H9 (cell line): ENCODE measurements at places on chromosomes 3 and 15. TPM values are rescaled to one million over a fixed set of nuclear protein-coding genes. Genes with fewer than 3 reads are reported as not detected.

NLGN1 gene
- 5.2 and 5.5 TPM in 2 replicates for total RNA-seq

FBLN2 gene
- total RNA-seq, result 9.8 and 11.8 TPM in 2 replicates

GOLGA6L7 gene
- not detected in 2 replicates for total RNA-seq

VIPR1 gene
- total RNA-seq, result 6.3 and 6.5 TPM in 2 replicates

CD200R1 gene
- total RNA-seq, result not detected in 2 replicates

THPO gene
- total RNA-seq, result 0.64 and 0.85 TPM in 2 replicates

DCLK3 gene
- 1.4 and 1.6 TPM in 2 replicates for total RNA-seq

ZNF620 gene
- 27.1 and 27.5 TPM in 2 replicates for total RNA-seq

CTXN2 gene
- 0.11 TPM in 2 replicates for total RNA-seq

DNA sequence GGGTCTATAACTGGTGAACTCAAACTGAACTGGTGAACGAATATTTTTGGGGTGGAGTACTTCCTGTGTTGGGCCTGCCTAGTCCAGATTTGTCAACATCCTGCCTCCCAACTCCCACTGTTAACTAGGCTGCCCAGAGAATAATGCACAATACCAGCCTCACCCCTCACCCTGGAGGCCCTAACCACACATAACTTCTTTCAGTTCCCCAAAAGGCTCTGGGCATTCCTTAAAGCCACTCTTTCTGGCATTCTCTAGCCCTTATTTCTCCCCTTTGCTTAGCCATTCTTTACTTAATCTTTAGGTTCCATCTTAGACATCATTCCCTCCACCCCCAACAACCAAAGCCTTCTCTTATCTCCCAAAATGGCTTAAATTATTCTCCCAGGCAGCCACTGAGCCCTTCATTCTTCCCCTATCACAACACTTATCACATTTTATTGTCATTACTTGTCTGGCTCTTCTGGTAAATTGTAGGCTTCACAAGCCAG, 9.1 kb upstream of the SEC11A start:
- DNase-seq, result no peak
- H3K4me3 ChIP-seq, result no peak overlapping the region
- no peaks in the 10 kb centered on the region for H3K27me3 ChIP-seq
- no peak overlapping the region for H3K27ac ChIP-seq
- H3K36me3 ChIP-seq, result no peaks in the 10 kb centered on the region

DNA sequence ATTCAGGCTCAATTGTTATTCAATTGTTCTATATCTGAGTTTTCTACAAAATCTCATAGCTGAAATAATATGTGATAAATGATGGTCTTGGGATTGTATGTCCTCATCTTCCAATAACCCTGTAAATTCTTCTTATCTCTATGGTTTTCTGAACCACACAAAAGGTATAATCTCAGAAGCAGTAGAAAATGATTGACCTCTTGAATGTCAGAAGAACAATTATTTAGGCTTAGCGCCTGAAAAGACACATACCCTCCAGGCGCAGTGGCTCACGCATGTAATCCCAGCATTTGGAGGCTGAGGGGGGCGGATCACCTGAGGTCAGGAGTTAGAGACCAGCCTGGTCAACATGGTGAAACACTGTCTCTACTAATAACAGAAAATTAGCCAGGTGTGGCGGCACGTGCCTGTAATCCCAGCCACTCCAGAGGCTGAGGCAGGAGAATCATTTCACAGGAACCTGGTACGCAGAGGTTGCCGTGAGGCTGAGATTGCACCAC, 288.0 kb upstream of the TBC1D5 start:
- no peaks in the 10 kb centered on the region; the same call in 1 of the 2 replicates for H3K36me3 ChIP-seq
- H3K27ac ChIP-seq, result no peak overlapping the region
- DNase-seq, result no peak
- H3K4me3 ChIP-seq, result no peak overlapping the region

GRCh38 chr3:47054412-47054811, 74.9 kb downstream of the NBEAL2 start:
- no peak for DNase-seq
- no peak overlapping the region for H3K4me3 ChIP-seq
- no peaks in the 10 kb centered on the region for H3K27me3 ChIP-seq

DNA sequence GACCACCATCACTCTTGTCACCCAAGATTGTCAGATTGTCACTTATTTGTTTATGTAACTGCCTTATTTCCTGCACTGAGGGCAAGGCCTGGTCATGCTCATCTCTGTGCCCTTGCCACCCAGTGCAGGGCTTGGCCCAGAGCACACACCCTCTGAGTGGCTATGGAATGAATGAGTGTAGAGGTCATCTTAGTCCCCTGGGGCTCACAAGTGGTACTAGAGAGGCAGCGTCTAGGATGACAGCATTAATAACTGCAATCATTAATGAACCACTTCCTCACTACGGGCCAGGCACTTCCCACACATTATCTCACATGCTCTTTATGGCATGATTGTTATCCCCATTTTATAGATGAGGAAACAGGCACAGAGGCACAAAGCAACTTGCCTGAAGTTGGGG, 117.0 kb downstream of the SMAD6 start:
- no peak overlapping the region for H3K27ac ChIP-seq
- H3K4me3 ChIP-seq, result no peak overlapping the region
- H3K4me1 ChIP-seq, result no peaks in the 10 kb centered on the region
- no peak for DNase-seq
- H3K27me3 ChIP-seq, result no peaks in the 10 kb centered on the region

DNA sequence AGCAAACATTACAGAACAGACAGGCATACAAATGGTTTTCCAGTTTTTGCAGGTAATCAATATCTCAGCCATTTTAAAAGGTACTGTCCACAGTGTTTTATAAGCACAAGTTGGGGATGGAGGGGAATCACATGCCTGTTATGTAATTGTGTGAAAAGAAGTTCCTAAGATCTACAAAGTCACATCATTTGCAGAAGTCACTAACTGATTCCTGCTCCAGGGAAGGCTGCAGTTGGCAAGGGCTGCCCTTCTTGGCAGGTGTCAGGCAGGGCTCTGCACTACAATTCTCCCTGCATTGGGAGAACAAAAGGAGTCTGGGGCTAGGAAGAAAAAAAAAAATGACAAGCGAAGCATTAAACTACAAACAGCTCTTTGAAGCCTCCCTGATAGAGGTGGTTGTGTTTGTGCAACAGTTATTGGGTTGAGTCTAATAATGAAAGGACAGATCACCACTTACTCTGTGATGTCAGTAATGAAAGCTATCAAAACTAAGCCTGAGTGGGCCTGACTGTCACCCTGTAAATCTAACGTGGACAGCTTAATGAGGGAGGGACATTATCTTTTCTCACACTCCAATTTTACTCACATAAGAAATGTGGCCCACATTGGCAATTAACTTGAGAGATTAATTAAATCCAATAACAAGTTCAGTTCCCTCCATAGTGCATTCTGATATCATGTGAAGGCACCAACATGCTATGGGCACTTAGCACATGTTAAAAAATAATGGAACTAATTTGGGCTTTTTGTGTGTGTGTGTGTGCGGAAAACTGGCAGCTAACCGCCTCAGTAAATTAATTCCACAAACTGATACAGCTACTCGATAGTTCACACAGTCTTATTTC, 242.9 kb downstream of the FHIT start:
- H3K27ac ChIP-seq, result no peak overlapping the region
- H3K4me3 ChIP-seq, result no peak overlapping the region
- no peaks in the 10 kb centered on the region for H3K36me3 ChIP-seq
- no peaks in the 10 kb centered on the region for H3K4me1 ChIP-seq
- no peak for DNase-seq

- peak overlapping the region; percentile 61 for H3K27ac ChIP-seq
- peaks cover 2% of the 10 kb centered on the region; the same call in 1 of the 2 replicates for H3K4me1 ChIP-seq
- H3K27me3 ChIP-seq, result no peaks in the 10 kb centered on the region
- H3K4me3 ChIP-seq, result peak overlapping the region; percentile 43
- no peak for DNase-seq
These were observed 209.0 kb upstream of the ALCAM start for GRCh38 chr3:105157766-105158085.

DNA sequence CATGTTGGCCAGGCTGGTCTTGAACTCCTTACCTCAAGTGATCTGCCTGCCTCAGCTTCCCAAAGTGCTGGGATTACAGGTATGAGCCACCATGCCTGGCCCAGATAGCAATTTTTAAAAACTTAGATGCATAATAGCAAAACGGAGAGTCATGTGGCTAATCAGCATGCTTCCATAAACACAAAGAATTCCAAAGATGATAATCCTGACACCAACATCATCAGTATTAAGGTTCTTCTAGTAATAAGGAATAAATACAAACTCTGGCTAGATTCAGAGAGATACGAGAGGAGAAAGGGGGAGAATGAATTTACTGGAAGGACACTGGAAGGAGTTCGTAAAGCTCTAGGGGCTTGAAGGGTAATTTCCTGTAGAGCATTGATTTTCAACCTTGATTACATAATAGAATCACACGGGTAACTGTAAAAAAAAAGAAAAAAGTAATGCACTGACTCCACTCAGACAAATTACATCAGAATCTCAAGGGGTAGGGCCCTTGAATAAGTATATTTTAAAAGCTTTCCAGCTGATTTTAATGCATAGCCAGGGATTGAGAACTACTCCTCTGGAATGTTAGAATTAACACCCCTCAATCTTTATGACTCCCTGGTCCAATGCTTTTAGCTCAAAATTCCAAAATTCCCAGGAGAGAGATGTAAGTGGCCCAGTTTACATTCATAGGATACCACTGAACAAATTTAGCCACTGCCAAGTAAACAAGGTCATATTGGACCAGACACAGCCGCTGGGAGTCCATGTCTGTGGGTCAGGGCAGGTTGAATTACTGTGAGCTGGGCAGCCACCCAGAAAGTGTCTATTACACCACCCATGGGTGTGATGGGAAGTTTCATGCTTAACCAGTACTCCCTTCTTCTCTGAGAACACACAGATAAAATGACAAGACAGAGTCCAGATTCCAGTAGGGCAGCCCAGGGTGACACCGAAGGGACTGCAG, 243.9 kb downstream of the TBL1XR1 start:
- H3K27ac ChIP-seq, result no peak overlapping the region
- DNase-seq, result no peak
- no peaks in the 10 kb centered on the region for H3K4me1 ChIP-seq
- no peaks in the 10 kb centered on the region for H3K36me3 ChIP-seq

GRCh38 chr3:44918087-44918486, 43.7 kb downstream of the TGM4 start:
- no peaks in the 10 kb centered on the region for H3K4me1 ChIP-seq
- H3K36me3 ChIP-seq, result no peaks in the 10 kb centered on the region
- DNase-seq, result no peak
- H3K4me3 ChIP-seq, result no peak overlapping the region
- H3K27me3 ChIP-seq, result no peaks in the 10 kb centered on the region
